Fibroblast of skin of back (primary cell): ENCODE measurements at places on chromosomes 12 and 14.

DNA sequence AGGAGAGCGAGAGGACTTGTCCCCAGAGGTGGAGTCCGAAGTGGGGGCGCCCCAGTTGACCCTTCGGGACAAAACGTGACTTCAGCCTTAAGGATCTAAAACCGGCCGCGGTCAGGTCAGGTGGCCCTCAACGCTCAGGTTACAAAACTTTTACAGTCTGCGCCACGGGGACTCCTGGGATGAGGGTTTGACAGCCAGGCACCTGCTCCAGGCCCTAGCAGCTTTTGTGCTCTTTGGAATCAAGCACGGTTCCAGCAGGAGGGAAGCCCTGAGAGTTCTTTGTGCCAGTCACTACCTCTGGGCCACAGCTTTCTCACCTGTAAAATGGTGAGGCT lies 337 bp downstream of the ZC2HC1C start:
- DNase-seq = no peak

DNA sequence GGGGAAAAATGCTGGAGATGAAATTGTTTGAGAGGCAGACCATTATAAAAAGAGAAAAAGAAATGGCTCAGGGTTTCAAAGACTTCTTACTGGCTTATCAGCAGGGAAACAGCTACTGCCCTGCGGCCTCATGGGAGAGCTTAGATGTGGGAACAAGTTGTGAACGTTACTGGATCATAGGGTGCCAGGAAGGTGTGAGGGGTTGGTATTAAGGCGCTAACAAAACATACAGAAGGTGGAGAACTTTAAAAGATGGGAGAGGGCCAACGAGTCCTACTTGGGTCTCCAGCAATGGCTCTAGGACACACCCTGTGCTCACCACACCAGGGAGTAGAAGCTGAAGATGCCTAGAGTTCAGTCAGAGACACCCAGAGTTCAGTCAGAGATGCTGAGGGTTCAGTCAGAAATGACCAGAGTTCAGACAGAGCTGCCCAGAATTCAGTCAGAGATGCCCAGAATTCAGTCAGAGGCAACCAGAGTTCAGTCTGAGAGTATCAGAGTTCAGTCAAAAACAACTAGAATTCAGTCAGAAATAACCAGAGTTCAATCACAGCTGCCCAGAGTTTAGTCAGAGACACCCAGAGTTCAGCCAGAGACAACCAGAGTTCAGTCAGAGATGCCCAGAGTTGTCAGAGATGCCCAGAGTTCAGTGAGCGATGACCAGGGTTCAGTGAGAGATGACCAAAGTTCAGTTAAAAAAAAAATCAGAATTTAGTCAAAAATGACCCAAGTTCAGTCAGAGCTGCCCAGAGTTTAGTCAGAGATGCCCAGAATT lies 1103.6 kb downstream of the BCL11B start:
- no peak for DNase-seq

DNA sequence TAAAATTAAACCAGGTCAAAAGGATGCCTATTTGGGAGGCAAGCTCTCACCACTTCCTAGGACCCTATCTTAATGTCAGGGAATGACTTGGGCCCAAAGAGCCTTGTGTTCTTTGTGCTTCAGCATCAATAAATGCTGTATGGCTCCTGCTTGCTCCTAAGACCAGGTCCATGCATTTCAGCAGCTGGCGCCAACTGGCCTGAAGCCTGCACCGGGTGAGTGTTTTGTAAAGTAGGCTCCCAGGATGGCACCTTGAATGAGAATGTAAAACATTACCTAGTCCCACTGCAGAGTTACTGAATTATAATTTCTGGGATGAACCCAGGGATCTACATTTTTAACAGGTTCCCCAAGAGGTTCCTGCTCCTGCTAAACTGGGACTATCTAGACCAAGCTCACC lies 16.1 kb upstream of the SLC38A4 start:
- DNase-seq = no peak

- DNase-seq = peak; percentile 80
These were observed 14.8 kb downstream of the PROX2 start for GRCh38 chr14:74860899-74861733.

- DNase-seq = peak; percentile 13
These were observed 201.3 kb upstream of the FOXN3 start for GRCh38 chr14:89618330-89618708.

DNA sequence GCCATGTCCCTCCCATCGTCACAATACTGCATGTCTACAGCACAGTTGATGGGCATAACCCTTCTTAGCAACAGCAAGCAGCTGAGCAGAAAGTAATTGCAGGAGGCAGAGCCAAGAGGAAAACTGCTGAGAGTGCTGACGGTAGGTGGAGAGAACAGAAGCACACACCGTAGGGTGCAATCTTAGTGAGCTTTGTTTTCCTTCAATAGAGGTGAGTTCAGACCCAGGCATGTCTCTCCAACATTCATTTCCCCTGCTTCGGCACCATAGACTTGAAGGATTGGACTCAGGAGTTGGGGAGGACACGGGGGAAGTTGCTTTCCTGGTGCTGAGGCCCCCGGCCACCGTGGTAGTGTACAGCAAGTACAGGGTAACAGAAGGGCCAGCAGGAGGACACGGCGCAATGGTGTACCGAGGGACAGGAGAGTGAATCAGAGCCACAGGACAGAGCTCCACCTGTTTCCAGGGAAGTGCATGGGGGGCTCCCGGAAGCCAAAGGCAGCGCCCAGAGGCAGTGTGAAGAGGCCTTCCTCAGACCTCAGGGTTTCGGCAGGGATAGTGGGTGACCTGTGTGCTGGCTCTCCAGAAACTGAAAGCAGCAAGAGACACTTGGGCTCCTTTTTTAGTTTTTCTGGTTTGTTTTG lies 36.3 kb upstream of the SINHCAF start:
- DNase-seq = no peak

DNA sequence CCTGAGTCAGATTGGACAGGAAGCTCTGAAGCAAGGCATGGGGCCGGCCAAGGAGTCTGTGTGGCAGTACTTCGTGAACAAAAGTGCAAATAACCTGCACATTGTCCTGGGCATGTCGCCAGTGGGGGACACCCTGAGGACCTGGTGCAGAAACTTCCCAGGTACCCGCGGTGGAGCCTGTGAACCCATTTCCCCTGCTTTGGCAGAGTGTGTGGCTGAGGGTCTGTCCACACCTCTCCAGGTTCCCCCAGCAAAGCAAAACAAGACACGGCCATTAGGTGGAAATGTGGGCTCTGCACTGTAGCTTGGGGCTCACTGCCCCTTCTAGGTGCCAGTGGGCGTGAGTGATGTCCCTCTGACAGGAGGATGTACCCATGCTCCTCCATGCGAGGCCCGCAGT lies 79.4 kb downstream of the CCDC92 start:
- DNase-seq = no peak

DNA sequence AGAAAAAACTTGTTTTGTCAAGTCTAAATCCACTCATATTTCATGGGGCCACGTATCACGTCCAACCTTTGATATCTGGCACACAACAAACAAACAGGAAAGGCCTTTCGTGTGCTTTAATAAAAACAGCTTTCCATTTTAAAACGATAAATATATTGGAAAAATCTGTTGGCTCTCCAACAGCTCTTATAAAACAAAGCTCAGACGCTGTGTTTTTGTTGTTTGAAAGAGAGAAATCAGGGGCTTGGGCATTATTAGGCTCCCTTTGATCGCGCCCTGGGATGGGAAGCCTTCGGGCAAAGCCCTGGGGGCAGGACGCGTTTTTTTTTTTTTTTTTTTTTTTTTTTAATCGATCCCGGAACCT lies 429 bp upstream of the PLEKHA5 start:
- DNase-seq = no peak

- DNase-seq = no peak
These were observed 80.9 kb downstream of the PTPRB start for GRCh38 chr12:70556179-70556869.

DNA sequence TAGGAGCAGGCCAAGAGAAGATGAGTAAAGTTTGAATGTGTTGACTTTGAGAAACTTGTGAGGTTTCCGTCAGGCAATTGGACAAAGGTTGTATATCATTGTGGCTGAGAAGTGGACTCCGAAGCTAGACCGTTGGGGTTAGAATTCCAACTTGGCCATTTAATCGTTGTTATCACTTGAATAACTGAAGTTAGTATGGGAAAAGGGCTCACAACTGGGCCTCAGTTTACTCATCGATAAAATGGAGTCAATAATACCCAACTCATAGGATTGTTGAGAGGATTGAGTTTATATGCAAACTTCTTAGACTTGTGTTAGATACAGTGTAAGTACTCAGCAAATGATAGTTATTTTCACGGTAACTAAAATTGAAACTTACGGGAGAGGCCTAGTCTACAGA lies 846 bp downstream of the SLIRP start:
- no peak for DNase-seq

- no peak for DNase-seq
These were observed 2.7 kb upstream of the RPS6KA5 start for GRCh38 chr14:91063119-91063518.

GRCh38 chr12:11947213-11947612 lies 123.5 kb upstream of the BCL2L14 start:
- DNase-seq = no peak

GRCh38 chr12:79444089-79444488 lies 246.7 kb downstream of the PAWR start:
- DNase-seq = peak; percentile 40

GRCh38 chr12:94488463-94488862 lies 28.8 kb upstream of the CEP83 start:
- peak; percentile 2 for DNase-seq

- DNase-seq = no peak
These were observed 62.0 kb upstream of the BCL11B start for GRCh38 chr14:99333841-99334635.

DNA sequence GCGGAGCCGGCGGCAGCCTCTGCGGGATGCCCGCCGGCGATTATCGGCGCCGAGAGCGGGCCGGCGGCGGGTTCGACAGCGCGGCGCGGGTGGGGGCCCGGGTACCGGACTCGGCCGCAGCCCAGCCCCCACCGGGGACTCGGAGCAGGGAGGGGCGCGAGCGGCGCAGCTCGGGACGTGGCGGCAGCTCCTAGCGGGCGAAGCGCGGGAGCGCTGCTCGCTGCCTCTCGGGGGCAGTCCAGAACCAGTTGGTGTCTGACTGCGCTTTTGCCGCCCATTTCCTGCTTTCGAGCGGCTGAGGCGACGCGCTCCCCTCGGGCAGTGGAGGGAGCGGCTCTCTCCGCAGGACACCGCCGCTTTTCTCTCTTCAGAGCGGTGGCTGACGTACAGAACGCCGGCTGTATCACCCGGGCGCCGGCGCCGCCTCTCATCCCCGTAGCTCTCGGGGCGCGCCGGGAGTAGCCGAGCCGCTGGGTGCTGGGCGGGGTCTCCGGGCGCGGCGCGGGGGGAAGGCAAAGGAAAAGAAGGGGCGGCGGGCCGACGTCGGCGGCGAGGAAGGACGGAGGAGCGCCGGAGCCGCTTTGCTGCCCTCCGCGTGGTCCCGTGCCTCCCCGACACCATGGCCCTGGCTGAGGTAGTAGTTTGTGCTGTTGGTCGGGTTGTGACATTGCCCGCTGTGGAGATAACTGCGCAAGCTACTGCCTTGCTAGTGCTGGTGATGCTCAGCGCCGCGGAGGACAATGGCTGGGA lies 136.6 kb downstream of the MON2 start:
- peak; percentile 91 for DNase-seq

- DNase-seq = no peak
These were observed 3.7 kb upstream of the CLEC6A start for GRCh38 chr12:8452036-8452435.

DNA sequence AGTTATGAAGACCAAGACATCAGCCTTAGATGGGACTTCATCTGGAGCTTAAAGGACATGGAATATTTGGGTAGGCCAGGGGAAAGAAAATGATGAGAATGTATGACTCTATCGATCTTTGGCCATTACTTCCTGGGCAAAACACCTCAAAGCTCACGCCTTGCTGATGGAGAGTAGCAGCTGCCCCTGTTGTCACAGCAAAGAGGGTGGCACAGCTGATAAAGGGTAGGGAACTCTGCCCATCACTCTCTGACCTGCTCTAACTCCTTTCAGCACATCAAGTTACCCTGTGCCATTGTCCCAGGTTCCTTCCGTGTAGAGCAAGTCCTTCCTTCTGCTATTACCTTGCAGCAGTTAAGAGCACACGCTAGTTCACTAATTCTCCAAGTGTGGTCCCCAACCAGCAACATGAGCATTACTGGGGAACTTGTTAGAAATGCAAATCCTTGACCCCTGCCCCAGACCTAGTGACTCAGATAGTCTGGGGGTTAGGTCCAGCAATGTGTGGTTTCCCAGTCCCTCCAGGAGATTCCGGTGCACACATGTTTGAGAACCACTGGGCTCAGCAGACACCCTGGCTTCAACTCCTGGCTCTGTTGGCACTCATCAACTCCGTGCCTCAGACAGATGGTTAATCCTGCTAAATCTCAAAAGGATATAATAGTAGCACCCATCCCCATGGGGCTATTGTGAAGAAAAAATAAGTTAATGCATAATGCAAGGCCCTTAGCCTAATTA lies 93.7 kb upstream of the EEA1 start:
- DNase-seq = peak; percentile 9

- DNase-seq = peak; percentile 48
These were observed 75.4 kb upstream of the PWP1 start for GRCh38 chr12:107610021-107610859.

GRCh38 chr12:1885599-1886245 lies 32.7 kb downstream of the CACNA2D4 start:
- no peak for DNase-seq

DNA sequence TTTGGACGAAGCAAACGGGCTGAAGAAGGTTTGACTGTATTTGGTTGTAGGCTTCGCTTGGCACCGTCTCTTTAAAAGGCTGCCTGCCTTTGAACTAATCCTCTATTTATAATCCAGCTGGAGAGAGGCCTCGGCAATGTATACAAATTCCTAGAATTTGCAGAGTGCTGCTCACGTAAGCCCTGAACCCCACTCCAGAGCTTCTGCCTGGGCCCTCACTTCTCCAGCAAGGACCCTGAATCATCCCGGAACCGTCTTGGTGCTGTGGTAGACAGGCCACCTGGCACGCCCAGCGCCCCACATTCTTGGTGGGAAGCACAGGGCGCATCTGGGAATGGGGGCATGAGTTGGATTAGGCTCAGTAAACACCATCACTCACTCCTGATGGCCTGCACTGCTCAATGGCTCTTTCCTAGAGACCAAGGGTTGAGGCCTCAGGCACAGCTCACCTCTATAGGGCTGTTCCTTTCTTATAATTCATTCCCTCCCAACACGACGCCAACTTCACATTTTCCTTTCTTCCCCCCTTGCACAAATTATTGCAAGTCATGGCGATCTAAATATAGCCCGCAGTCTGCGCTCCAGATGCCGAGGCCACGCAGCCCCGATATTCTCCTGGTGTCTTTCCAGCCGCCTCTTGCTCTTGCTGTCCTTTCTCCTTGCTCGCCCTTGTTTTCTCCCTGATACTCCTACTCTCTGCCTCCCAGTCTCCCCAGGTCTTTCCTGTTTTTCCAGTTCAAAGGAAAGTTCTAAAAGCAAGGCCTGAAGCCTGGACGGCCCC lies 141.0 kb downstream of the ZFP36L1 start:
- no peak for DNase-seq

DNA sequence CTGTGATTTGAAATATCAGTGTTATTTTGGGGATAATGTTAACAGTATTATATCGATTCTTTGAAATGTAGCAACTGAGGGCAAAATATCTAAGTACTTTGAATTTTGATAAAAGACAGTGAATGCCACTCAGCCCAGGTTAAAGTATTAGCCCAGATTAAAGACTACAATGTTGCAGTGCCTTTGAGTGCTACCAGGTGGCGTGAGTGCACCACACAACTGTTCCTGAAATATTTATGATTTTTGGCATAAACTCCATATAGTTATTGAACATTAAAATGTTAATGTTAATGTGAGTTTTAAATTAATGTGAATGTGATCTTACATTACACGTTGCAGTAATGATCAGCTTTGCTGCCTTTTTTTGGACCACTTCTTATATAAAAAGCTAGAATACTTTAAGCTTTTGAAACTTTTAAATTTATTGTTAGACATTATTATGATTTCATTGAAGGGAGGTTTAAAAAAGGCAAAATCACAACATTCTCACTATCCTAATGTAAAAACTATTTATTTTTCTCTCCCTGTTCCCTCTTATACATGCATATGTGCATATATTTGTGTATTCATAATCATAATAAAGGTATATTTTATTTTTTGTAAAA lies 22.5 kb downstream of the MRPS35 start:
- DNase-seq = peak; percentile 20
